ENCODE measurements at places on chromosomes 6 and 20.

DNA sequence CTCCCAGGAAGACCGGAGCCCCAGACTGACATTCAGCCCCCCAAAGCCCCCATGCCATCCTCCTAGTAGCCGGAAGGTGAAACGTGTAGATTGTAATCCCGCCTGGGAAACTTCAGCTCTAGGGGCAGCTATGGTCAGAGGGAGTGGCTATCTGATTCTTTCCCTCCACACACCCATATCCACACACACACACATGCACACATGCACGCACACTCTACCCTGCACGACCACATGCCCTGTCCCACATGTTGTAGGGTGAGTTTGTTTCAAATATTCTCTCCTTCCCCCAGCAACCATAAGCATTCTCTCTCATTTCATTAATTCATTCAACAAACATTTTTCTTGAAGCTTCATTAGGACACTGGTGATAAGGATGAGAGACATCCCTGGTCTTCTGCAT is 42.2 kb downstream of the MAFB start:
- no peak for DNase-seq

DNA sequence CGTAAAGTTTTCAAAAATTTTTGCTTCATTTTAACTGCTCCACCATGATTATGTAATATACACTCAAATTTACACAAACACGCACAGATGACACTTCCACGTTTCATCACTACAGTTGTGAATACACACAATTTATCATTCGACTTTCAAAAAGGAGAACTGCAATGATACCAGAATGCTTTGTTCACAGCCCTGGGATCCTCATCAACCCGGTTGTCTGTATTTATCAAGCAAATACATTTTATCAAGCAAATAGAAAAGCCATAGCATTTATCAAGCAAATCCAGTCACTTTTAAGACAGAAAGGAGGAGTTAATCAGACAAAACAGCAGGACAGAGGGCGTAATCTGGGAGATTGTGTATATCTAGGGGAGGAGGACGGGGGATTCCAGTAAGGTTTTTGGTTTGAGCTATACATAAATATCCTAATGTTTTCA is 20.3 kb upstream of the ABT1 start:
- no peak for DNase-seq

DNA sequence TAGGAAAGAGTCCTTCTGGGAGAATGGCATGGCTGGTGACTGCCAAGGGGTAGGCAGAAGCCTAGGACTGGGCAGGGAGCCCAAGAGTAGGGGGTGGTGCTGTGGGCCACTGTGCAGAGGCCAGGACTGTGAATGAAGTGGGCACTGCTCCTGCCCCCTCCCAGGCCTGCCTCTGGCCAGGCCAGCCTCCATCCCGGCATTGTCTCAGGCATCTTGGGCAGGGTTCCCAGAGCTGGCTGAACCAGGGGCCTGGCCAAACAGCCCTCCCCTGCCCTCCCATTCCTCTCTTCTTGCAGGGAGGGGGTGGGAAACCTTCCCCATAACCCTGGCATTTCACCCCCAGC is 81.6 kb downstream of the MRPL14 start:
- no peak for DNase-seq

- DNase-seq, result no peak
Measured at GRCh38 chr6:35984701-35985100, 39.7 kb downstream of the SLC26A8 start.

DNA sequence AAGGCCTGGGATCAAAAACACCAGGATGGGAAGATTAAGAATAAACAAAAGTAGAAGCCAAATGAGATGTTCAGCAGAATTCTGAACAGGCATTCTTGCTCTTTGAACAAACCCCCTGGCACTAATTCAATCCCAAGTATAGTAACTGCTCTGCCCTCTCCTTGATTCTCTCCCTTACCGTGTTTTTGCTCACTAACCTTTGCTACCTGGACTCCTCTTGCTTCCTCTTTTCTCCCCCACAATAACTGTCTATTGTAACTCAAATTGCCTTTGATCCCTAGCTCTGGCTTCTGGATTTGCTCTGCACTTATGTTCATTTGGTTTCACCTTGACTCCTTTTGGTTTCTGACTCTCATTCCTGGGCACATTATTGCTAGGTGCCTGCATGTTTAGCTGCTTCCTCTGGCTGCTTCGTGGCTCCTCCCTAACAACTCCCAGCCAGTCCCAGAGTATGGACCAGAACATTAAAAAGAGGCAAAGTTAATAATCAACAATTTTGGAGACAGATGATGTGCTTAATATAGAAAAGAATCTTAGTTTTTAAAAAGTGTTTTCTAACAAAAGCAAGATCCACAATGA is 65.4 kb upstream of the PHIP start:
- no peak for DNase-seq

- DNase-seq, result no peak
Measured at GRCh38 chr6:108565091-108565766, 4.5 kb downstream of the FOXO3 start.

GRCh38 chr6:166204852-166205650 is 37.4 kb upstream of the TBXT start:
- no peak for DNase-seq

DNA sequence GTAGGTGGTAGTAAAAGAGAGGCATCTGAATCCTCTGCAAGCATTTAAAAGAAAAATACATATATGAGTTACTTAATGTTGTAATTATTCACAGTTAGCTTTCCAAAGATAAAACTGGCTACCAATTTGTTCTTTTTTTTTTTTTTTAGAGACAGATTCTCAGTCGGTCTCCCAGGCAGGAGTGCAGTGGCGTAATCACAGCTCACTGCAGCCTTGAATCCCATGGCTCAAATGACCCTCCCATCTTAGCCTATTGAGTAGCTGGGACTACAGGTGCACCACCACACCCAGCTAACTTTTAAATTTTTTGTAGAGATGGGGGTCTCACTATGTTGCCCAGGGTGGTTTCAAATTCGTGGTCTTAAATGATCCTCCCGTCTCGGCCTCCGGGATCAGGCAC is 36.5 kb downstream of the SGK1 start:
- DNase-seq, result no peak

- DNase-seq, result no peak
Measured at GRCh38 chr6:9504191-9504590, 910.7 kb downstream of the TFAP2A start.

DNA sequence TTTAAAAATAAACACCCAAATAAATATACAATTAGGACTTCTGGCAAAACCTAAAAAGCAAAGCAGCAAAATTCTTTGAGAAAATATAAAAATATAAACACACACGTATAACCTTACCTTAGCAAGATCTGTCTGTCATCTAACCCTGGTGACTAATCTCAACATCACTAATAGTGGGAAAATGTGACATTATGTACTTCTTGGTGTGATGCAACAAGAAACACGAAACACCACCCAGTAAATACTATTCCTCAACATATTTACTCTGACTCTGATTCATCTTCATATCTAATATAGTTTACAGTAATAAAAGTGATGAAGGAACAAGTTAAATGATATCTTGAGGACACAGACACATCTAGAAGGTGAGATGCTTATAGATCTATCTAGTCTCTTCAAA is 332.6 kb upstream of the MANEA start:
- no peak for DNase-seq

DNA sequence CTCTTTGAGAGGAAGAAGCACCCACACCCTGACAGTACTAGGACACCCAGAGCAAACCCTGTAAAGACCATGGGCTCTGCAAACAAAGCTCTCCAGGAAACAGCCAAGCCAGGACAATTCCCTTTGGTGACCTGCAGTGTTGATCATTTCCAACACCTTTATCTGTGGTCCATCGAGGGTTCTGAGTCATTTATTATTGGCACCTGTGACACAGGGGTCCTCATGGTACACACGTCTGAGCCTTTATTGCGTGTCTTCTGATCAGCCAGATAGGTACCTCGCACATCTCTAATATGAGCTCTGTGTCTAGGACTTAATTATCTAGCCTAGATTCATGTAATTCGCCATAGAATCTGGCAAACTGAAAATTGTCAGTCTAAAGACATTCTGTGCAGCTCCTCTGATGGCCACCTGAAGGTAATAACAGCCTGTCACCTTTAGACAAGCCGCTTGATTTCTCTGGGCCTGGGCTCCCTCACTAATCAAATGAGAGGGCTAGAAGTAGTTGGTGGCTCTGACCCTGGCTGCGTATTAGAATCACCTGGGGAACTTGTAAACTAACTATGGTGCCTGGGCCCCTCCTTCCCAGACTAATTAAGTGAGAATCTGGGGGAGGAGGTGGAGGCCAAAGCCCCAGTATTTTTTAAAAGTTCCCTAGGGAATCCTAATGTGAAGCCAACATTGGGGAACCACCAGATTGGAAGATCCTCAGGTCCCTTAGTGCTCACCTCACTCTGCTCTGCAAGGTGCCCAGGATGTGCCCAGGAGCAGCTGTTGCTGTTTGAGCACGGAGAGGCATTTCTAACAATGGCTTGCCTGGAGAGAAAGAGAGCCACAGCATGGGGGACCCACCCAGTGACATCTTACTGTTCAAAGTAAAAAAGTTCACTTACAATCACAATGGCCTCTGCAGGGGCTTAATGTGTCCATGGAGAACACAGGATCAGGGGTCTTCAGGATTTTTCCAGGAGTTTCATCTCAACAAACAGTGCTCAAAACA is 122.0 kb upstream of the ARID1B start:
- no peak for DNase-seq

- DNase-seq, result no peak
Measured at GRCh38 chr6:85975957-85976356, 333.3 kb upstream of the SYNCRIP start.

GRCh38 chr20:51445591-51445990 is 96.9 kb downstream of the NFATC2 start:
- DNase-seq, result no peak

GRCh38 chr6:37967651-37968050 is 148.1 kb downstream of the ZFAND3 start:
- DNase-seq, result no peak

- no peak for DNase-seq
Measured at GRCh38 chr20:24504331-24505285, 35.2 kb downstream of the SYNDIG1 start.

GRCh38 chr6:7169296-7169721 is 61.5 kb downstream of the RREB1 start:
- no peak for DNase-seq

DNA sequence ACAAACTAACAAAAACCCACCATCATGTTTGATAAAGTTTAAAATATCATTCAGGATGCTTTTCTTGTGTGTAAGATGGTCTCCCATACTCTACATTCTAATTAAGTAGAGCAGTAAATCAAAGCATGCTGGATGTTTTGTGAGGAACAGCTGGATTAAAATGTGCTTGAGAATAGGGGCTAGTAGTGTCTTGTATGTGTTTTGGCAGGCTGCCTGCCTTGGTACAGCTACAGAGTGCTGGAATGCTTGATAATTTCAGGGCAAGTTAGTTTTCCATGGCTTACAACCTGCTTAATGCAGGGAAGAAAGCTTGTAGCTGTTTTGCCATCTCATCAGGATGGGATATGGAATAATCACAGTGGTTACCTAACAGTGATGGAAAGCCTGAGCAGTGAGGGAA is 636.6 kb upstream of the MMS22L start:
- no peak for DNase-seq

GRCh38 chr6:3285732-3286131 is 27.0 kb downstream of the PSMG4 start:
- no peak for DNase-seq

GRCh38 chr6:143536461-143536865 is 24.9 kb upstream of the FUCA2 start:
- DNase-seq, result no peak

- peak; percentile 66 for DNase-seq
Measured at GRCh38 chr20:64090165-64090564, 6.0 kb upstream of the LKAAEAR1 start.

GRCh38 chr6:134961366-134961765 is 11.5 kb upstream of the ALDH8A1 start:
- DNase-seq, result no peak

DNA sequence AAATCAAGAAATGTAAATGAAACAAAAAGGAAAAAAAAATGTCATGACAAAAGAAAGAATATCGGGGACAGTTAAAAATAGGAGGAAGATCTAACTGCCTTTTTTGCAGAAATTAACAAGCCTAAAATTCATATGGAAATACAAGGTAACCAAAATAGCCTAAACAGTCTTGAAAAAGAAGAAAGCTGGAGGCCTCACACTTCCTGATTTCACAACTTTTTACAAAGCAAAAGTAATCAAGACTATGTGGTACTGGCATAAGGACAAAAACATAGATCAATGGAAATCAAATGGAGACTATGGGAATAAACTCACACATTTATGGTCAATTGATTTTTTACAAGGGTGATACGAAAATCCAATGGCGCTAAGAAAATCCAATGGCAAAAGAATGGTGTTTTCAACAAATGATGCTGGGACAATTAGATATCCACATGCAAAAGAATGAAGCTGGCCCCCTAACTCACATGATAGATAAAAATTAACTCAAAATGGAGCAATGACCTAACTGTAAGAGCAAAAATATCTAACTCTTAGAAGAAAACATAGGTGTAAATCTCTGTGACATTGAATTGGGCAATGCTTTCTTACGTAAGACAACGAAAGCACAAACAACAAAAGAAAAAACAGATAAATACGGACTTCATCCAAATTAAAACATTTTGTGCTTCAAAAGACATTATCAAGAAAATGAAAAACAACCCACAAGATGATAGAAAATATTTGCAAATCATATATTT is 24.5 kb downstream of the MAP3K5 start:
- DNase-seq, result no peak

GRCh38 chr6:99836471-99836870 is 157.6 kb downstream of the MCHR2 start:
- no peak for DNase-seq

- no peak for DNase-seq
Measured at GRCh38 chr6:139853302-139853992, 479.0 kb upstream of the CITED2 start.

- no peak for DNase-seq
Measured at GRCh38 chr20:48562586-48563116, 265.1 kb downstream of the PREX1 start.

DNA sequence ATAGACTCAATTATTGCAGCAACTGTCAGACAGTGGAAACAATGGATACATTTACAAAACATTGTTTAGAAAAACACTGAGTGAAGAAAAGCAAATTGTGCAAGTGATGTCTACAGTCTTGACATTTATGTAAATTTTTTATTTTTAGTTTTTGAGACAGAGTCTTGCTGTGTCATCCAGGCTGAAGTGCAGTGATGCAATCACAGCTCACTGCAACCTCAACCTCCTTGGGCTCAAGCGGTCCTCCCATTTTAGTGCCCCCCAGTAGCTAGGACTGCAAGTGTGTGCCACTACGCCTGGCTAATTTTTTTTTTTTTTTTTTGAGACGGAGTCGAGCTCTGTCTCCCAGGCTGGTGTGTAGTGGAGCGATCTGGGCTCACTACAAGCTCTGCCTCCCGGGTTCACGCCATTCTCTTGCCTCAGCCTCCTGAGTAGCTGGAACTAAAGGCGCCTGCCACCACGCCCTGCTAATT is 9.7 kb downstream of the CNBD2 start:
- DNase-seq, result no peak

DNA sequence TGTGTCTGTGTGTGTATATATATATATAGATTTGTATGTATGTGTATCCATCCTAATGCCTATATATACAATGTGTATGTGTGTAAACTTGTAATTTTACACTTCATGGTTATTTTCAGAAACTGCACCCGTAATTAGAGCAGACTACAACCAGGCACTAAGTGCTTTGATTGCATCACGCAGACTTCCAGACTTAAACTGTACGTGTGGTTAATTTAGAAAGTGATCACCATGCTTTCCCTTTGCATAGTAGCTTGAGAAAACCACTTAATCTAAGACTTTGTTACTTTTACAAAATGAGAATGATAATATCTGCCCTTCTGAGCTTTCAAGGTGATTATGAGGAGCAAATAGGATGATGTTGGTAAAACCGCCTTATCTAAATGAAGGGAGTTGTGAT is 50.1 kb upstream of the E2F3 start:
- no peak for DNase-seq

Data from D341Med (cell line).